Thymus (tissue), 14 donors: ENCODE measurements at places on chromosomes 7 and 10.

DNA sequence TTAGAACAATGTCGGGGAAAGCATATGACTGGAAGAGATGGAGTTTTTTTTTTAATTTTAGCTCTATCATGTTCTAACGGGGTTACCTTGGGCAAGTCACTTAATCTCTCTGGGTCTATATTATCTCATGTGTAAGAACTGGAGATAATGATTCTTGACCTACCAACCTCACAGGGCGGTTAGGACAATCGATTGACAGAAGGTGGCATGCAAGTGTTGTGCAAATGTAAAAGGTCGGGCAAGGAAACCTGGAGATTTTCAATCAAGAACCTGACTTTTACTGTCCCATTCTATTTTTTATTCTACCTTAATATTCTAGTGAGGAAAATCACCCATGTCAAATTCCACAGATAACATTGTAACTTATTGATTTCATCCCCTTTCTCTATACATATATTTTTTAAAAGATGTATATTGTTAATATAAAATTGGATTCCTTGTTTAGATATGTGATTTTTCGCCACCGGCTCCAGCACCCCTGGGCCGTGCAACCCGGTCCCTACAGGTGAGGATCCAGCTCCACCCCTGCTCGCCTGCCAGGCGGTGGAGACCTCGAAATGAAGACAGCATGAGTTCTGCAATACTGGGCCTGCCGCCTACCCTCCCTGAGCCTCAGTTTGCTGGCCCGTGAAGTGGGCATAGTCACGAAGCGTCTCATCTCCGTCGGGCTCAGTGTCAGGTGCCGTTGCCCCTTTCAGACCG lies 497.6 kb upstream of the PHF14 start:
- no peak for DNase-seq

- no peak for DNase-seq
Observed at GRCh38 chr7:23175938-23176337, 5.9 kb upstream of the NUP42 start.

GRCh38 chr7:94348142-94348541 lies 46.6 kb upstream of the COL1A2 start:
- DNase-seq, result no peak

GRCh38 chr7:139767561-139767982 lies 10.2 kb downstream of the HIPK2 start:
- DNase-seq, result peak; percentile 42

DNA sequence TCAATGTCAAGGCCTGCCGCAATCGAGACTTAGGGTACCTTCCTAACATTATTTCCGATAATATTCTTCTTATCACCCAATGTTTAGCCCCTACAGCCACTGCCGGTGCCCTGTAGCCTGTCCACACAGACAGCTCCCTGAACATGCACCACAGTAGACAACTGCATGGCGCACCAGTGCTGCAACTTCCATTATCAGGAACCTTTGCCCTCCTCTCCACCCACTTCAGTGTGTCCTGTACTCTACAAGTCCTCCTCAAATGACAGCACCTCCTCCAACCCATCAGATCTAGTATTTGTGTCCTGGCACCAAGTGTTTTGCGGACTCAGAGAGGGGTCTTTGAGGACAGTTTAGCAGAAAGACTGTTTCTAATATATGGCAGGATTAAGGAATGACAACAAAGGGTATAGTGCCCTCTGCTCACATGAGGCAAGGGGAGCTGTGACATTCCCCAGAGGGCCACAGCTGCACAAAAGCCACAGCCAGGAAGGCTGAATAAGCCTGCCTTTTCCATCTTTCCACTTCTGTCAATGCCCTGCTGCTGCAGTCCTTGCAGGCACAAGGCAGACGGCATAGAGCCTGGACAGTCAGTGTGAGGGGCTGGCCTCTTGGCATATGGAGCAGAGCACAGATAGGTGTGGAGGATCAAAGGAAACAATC lies 335.4 kb downstream of the PARD3 start:
- no peak for DNase-seq

GRCh38 chr7:117389871-117390270 lies 37.4 kb downstream of the ASZ1 start:
- no peak for DNase-seq

DNA sequence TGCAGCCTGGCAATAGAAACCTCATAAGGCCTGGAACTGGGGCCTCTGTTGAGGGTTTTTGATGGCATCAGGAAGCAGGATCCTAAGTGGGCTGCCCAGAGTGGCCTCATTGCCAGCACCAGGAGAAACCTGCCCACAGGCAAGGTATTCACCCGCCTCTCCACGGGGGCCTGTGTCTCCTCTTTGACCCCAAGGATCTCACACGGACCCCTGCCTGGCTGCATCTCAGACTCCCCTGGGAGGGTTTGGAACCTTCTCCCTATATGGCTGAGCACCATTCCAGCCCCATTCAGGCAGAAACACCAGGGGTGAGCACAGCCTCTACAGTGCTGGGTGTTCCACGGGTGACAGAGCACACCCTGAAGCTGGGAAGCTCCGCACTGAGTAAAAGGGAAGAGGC lies 14.6 kb upstream of the C10orf71 start:
- no peak for DNase-seq

GRCh38 chr7:141023295-141023694 lies 8.5 kb upstream of the MRPS33 start:
- DNase-seq, result no peak

- DNase-seq, result no peak
Observed at GRCh38 chr7:36214608-36215456, 61.8 kb downstream of the EEPD1 start.
